ENCODE measurements at places on chromosomes 7 and 10.

DNA sequence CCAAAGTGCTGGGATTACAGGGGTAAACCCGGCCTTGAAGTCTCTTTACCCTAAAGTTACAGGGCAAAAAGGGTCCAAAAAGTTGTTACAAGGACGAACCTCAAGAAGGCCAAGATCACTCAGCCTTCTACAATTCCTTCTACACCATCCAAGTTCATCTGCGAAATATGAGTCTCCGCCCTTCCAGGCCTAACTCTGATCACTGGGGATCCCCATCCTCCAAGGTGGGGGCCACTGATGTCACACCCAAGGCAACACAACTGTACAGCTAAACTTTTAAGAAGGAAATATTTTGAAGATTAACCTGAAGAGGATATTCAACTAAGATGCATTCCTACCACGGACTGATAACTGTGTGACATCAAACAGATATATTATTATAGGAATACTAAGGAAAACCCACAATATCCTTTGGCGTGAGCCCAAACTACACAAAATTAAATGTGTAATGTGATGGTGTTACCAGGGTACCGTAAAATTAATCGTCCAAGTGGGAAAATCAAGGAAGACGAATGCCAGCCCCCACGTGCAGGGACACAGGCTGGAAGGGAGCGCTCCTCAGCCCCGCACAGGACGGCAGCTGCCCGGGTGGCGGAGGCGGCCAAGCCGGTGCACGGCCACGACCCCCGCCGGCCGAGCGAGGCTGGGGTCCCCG is 1.0 kb downstream of the PAXIP1 start:
- DNase-seq, result peak; percentile 6

DNA sequence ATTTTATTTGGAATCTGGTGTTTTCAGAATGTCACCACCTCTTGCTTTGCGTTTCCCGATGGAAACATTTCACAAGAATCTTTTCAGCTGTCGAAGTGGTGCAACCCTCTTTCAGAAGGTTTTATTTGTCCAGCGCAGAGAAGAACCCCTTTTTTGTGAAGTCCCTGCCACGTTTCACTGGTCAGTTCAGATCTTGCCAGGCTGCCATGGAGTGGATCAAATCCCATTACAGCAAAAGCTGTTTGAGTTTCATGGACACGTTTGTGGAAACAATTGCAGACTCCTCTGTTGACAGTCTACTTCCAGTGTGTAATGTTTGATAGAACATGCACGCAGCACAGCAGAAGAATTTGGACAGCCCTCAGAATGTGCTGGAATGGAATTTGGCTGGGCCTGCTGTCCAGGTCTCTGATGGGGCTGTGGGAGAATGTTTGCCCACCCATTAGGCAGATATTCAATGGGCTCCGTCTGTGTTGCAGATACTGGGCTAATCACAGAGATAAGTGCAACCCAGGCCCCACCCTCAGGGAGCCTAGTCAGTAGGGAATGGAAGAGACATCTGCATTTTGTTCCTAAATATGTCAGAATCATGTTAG is 143.2 kb downstream of the GRK5 start:
- no peak for DNase-seq

GRCh38 chr7:155461631-155462030 is 3.7 kb downstream of the EN2 start:
- no peak for DNase-seq

GRCh38 chr7:138304071-138304320 is 156.1 kb upstream of the TRIM24 start:
- no peak for DNase-seq

GRCh38 chr7:8232999-8233847 is 28.7 kb downstream of the ICA1 start:
- no peak for DNase-seq

DNA sequence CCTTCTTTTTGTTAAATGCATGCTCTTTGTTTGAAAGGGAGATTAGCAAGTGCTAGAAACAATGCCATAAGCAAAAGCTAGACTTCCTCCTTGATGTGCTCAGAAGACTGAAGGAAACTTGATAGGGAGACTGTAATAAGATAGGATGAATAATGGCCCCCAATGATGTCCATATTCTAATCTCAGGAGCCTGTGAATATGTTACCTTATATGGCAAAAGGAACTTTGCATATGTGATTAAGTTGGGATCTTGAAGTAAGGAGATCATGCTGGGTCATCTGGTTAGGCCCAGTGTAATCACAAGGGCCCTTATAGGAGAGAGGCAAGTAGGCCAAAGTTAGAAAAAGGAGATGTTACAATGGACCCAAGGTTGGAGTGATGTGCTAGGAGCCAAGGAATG is 13.6 kb upstream of the LIPM start:
- DNase-seq, result no peak

- no peak for DNase-seq
Measured at GRCh38 chr7:112420236-112420861, 29.9 kb upstream of the IFRD1 start.

DNA sequence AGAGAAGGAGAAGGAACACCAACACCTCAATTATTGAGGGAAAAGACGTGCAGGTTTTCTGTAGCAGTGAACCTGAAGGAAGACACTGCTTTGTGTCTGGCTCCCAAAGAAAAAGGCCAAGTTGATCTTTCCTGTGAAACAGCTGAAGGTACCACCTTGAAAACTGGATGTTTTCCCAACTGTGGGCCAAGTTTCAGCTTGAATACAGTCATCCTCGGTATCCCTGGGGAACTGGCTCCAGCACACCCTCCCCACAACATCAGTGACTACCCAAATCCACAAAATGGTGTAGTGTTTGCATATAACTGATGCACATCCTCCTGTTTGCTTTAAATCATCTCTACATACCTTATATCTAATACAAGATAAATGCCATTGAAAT is 297.0 kb upstream of the PITRM1 start:
- DNase-seq, result no peak

DNA sequence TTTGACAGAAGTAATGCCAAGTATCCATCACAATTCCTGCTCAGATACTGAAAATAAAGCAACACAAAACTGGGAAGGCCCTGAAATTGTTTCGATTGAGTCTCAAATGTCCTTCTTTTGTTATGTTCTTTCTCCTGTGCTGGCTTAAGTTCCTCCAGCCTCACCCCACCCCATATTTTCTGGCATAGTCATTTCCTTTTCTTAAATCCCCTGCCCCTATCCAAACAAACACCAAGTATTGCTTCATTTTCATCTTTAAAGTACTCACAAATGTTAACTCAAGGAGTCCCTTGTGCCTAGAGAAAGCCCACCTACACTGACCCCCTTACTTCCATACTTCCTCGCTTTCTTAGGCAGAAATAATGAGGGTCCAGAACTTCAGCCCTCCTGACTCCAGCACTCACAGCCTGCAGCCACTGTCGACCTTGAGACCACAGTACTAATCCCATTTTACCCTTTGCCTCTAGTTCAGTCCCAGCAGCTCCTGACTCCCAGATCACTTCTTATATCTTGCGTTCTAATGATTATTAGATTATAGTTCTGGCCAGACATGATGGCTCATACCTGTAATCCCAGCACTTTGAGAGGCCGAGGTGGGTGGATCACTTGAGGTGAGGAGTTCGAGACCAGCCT is 73.2 kb upstream of the ST8SIA6 start:
- no peak for DNase-seq

DNA sequence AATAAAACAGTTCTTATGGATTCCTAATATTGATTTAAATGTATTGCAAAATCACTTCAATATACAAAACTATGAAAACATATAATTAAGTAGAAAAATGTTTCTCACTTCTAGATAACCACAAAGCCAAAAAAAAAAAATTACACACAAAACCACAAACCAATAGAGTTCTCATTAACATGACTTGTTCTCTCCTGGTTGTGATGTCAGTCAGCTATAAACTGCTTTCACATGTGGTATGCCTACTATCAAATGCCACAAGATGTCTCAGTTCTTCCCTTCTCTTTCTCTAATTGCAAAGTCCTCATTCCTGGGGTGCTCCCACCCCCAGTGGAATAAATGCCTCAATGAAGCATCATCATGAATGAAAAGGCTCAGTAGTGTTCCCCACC is 16.6 kb downstream of the GNAI1 start:
- no peak for DNase-seq

- no peak for DNase-seq
Measured at GRCh38 chr7:36978461-36978860, 254.2 kb upstream of the AOAH start.

GRCh38 chr10:14454629-14455028 is 123.9 kb upstream of the FRMD4A start:
- DNase-seq, result no peak

DNA sequence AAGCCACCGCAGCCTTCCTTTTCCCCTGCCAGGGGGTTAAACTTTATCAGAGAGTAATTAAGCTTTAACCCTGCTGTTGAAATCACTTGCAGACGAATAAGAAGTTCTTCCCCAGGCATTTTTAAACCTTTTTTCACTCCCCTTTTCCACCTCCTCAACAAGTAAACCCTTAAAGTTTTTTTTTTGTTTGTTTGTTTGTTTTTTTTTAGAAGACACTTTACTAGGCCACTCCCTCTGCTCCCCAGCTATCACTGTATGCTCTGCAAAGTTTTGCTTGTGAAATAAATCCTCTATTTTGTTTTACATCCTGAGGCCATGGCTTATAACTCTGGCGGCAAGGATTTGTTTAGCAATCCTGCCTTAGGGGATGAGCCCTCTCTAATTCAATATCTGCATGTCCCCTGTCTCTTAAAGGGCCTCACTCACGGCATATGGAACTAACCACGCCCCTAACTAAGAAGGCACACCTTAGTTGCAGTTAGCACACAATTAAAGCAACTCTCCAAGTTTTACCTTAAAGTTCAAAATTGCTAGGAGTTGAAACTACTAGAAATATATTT is 1354.7 kb upstream of the LRRTM3 start:
- peak; percentile 32 for DNase-seq

GRCh38 chr7:96310110-96310509 is 11.8 kb downstream of the SLC25A13 start:
- DNase-seq, result no peak

- no peak for DNase-seq
Measured at GRCh38 chr7:36064676-36065075, 88.4 kb upstream of the EEPD1 start.

GRCh38 chr7:35761871-35762677 is 38.8 kb upstream of the SEPTIN7 start:
- DNase-seq, result no peak

DNA sequence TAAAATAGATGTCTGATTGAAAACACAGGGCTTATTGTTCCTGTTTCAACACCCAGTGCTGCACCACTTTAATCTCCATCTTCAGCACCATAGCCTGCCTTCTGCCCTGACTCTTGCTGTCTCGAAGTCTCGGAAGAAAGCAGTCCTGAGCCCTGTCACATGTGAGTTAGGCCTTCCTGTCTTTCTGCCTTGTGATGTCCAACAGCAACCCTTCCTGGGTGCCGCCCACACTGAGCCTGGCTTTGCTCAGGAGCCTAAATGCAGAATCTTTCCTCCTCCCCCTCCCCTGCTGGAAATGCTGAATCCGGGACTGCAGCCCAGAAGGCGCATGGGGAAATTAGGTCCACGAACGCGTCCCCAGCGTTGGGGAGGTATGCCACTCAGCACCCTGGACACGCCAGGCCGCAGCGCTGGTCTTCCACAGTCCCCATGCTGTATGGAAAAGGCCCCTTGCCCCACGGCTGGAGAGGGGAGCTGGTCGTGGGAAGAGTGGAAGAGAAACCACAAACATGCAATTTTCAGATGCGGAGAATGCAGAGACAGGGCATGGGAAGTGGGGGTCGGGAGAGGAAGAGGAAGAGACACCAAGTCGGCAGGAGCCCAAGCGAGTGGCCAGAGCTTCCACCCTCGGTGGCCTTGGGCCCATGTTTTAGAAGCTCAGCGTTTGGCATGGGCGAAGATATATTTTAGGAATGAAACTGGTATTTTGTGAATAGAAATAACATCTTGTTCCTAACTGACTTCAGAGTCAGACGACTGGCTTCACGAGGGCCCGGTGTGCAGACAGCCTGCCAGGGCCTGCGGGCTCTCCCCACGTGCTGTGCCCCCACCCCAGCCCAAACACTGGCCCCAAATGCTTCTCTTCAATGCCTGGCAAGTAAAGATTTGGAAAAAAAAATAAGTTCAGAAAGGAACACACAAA is 656.1 kb upstream of the FOXK1 start:
- no peak for DNase-seq

DNA sequence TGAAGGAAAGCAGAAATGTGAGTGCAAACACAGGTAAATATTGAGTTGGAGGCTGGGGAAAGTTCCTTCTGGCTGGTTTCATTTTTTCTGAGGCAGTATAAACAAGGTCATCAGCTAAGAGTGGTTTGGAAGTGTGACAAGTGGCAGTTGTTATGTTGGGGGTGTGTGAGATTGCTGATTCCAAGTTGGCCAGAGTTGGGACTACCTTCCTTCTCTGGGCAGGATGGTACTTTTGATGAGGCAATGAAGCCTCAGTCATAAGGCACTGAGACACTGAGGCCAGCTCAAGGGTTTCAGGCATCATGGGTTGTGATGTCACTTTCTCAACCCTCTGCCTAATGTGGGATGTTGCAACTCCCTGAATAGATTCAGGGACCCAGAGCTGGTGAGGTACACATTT is 8.2 kb upstream of the PTTG1IP2 start:
- no peak for DNase-seq

GRCh38 chr10:69730251-69731156 is 71.2 kb upstream of the COL13A1 start:
- no peak for DNase-seq

DNA sequence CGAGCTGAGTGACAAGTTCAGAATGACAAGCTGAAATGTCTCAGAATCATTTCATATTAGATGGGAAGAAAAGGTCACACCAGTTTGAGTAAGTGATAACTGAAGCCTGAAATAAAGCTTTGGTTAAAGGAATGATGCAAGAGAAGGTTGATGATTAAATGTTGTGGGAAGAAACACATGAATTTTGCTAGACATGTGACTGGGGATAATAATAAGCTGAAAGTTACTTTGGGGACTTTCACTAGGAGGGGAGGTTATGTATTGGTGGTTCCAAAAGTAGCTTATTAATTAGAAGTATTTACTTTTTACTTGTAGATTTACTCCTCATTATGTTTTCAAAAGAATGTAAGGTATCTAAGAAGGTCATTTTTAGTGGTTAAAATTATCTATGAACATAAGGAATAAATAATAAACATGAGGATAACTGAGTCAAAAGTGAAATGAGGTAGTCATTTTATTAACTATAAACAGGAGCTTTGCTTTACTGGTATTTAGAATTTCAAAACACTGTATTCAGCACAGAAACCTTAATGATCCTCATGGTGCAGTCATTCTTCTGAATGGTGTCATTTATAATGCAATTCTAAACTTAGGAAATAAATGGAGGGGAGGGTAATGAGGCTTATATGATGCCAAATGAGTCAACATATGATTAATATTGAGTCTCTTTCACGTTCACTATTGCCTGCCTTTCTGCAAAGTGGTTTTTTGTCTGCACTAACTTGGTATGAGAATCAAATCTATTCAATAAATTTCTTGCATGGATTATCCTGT is 63.7 kb downstream of the PRKG1 start:
- DNase-seq, result no peak
